GM23248 (cell line): ENCODE measurements at places on chromosomes 7 and 10. TPM values are rescaled to one million over a fixed set of nuclear protein-coding genes. Genes with fewer than 3 reads are reported as not detected.

Gene TMEM229A
- not detected in 2 replicates for total RNA-seq

Gene CTAGE15
- total RNA-seq: not detected in 2 replicates

Gene COX19
- total RNA-seq: 5.5 and 5.6 TPM in 2 replicates

Gene PGAM2
- not detected in 2 replicates for total RNA-seq

Gene ZNF487
- total RNA-seq: 6.3 and 11.0 TPM in 2 replicates

Gene PPP3CB
- 29.5 and 37.6 TPM in 2 replicates for total RNA-seq

Gene POMZP3
- 2.7 and 5.9 TPM in 2 replicates for total RNA-seq

Gene CACNB2
- 0.32 and 3.7 TPM in 2 replicates for total RNA-seq

Gene ADGRA1
- total RNA-seq: not detected in 2 replicates

Gene GPER1
- 3.4 and 6.7 TPM in 2 replicates for total RNA-seq

Gene CTAGE6
- 0.22 TPM in 1 of 2 replicates, not detected in the other for total RNA-seq

Gene PIK3AP1
- total RNA-seq: not detected in 2 replicates
